ENCODE measurements at places on chromosomes 11 and 22.

- no peak overlapping the region for H3K27ac ChIP-seq
- no peak overlapping the region for H3K4me3 ChIP-seq
- H3K36me3 ChIP-seq: peaks cover 67% of the 10 kb centered on the region
- H3K4me1 ChIP-seq: no peaks in the 10 kb centered on the region
- H3K27me3 ChIP-seq: no peaks in the 10 kb centered on the region
- DNase-seq: no peak
Measured at GRCh38 chr22:17612057-17612456, 16.5 kb downstream of the ATP6V1E1 start.

DNA sequence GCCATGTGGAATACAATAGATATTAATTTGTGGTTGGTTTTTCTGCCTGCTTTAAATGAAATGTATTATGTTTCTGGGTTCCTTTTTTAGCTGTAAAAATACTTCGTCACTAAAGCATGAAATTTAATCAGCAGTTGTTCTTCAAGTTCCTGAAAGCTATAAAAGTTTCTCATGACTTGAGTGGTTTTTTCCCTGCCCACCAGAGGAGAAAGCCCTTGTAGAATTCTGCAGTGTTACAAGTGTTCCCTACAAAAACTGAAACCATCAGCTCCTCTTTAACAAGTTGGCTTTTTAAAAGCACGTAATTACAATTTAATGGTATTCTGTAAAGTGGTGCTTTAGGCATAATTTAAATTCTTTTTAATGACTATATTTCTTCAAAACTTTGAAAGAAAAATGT lies 56.2 kb downstream of the PANX1 start:
- H3K4me3 ChIP-seq: no peak overlapping the region
- H3K4me1 ChIP-seq: no peaks in the 10 kb centered on the region
- no peaks in the 10 kb centered on the region for H3K27me3 ChIP-seq
- H3K27ac ChIP-seq: no peak overlapping the region
- no peak for DNase-seq

DNA sequence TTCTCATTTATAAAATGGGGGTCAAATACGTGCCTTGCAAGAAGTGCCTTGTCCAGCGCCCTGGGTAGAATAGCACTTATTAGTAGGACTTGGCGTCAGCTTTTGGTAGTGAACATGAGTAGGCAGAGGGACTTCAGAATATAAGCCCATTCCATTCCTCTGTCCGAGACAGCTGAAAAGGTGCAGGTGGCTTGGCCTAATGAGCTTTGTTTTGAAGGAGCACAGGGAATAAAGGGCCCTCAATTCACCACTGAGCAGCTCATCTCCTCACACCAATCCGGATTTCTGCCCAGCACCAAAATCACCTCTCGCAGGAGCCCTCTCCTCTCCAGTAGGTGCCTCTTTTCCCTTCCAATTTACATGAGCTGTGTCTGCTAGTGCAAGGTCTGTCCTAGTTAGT lies 91.2 kb downstream of the DSCAML1 start:
- DNase-seq: no peak
- no peak overlapping the region for H3K4me3 ChIP-seq
- H3K27ac ChIP-seq: no peak overlapping the region
- no peaks in the 10 kb centered on the region for H3K36me3 ChIP-seq
- no peaks in the 10 kb centered on the region for H3K27me3 ChIP-seq

DNA sequence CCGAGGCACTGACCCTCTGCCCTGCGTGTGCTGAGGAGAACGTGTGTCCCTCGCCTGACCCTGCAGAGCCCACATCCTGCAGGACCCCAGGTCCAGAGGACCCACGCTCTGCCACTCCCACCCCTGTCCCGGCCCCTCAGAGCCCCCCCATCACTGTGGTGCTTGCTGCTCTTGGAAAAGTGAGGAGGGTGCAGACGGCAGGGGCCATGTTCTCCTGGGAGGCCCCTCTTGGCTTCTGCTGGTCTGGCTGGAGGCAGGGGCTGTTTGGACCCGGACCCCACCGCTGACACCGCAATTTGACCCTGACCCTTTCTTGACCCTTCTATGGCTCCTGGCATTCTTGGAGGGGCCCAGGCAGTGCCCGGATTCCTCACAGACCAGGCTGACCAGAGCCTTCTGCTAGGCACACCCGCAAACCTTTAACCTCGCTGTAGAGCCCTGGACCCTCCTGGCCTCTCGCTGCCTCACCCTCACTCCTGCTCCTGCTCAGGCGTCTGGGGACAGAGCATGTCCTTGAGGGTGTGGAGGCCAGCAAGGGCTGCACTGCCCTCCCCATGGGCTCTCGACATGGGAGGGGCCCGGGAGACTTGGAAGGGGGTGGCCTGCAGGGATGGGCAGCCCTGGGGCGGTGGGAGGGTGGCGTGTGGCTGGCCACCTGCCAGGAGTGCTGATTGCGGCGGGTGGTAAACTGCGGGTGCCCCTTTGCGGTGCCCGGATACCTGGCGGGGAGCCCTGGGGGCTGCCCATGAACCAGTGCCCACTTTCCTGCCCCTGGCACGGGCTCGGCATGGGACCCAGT lies 37.0 kb upstream of the MUC5AC start:
- H3K27ac ChIP-seq: no peak overlapping the region
- DNase-seq: no peak
- no peak overlapping the region for H3K4me3 ChIP-seq
- peaks cover 8% of the 10 kb centered on the region for H3K27me3 ChIP-seq
- H3K4me1 ChIP-seq: no peaks in the 10 kb centered on the region

DNA sequence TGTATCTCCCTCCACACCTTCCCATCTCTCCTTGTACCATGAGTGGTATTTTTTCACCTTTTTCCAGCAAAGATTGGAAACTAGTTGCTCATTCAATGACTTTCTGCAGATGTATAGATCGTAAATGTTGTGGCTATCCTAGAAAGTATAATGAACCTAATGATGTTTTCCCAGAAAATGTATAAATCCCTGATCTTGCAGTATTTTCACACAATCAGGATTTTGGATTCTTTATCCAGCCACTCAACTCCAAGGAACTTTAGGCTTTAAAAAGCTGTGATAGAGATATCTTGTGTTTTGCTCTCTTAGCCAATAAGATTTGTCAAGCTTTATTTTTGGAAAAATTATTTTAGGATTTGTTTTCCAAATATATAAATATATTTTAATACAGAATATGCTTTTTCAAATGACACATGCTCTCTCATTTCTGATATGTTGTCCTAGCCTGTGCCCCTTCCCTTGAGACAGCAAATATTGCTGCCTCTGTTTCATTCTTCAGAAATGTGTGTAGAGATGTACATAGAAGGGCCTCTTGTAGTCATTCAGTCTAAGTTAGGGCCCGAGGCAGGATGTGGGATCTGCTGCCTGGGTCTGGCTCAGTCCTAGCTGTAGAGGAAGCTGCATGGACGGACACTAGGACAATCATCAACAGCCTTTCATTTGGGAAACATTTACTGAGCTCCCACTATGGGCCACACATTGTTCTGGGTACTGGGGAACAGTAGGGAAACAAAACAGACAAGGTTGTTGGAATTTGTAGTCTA lies 62.4 kb downstream of the NAV2 start:
- no peak for DNase-seq
- H3K4me3 ChIP-seq: no peak overlapping the region
- H3K27ac ChIP-seq: no peak overlapping the region
- H3K27me3 ChIP-seq: no peaks in the 10 kb centered on the region
- peaks cover 48% of the 10 kb centered on the region for H3K4me1 ChIP-seq

- H3K27me3 ChIP-seq: no peaks in the 10 kb centered on the region
- H3K4me1 ChIP-seq: peaks cover 10% of the 10 kb centered on the region
- H3K4me3 ChIP-seq: no peak overlapping the region
- DNase-seq: peak; percentile 47
- H3K27ac ChIP-seq: no peak overlapping the region
Measured at GRCh38 chr11:67002297-67002913, 20.5 kb upstream of the SYT12 start.
